ENCODE measurements at places on chromosomes 2 and 18. TPM values are rescaled to one million over a fixed set of nuclear protein-coding genes. Genes with fewer than 3 reads are reported as not detected.

GRCh38 chr2:229543176-229543873, 171.0 kb downstream of the DNER start:
- DNase-seq = no peak

Gene NYAP2
- total RNA-seq = under 0.01 TPM

- DNase-seq = no peak
Observed at GRCh38 chr2:158808426-158808825, 13.3 kb downstream of the DAPL1 start.

DNA sequence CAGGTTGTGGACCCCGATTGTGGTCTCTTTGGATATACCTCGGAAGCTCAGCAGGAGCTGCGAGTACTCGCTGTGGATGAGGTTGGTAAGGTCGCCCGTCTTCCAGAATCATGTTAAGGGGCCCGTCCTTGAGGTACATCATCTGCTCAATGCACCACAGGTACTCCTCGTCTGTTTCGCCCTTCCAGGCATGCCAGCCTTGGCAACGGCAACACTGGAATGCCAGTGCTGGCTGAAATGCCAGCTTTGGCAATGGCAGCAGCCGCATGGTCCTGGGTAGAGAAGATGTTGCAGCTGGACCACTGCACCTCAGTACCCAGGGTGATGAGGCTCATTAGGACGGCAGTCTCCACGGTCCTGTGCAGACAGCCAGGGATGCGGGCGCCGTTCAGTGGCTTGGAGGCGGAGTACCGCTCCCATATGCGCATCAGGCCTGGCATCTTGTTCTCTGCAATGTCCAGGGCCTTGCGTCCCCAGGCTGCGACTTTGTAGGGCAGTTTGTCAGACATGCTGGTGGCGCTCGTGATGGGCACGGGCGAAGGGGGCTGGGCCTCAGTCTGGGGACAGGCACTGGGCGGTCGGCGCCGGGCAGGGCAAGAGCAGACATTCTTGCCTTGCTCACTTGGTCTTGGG, 122.2 kb upstream of the NXPH2 start:
- no peak for DNase-seq

- DNase-seq = no peak
Observed at GRCh38 chr2:186485576-186485870, 537 bp upstream of the ZC3H15 start.

Gene LIMS3
- total RNA-seq = 0.27 TPM

DNA sequence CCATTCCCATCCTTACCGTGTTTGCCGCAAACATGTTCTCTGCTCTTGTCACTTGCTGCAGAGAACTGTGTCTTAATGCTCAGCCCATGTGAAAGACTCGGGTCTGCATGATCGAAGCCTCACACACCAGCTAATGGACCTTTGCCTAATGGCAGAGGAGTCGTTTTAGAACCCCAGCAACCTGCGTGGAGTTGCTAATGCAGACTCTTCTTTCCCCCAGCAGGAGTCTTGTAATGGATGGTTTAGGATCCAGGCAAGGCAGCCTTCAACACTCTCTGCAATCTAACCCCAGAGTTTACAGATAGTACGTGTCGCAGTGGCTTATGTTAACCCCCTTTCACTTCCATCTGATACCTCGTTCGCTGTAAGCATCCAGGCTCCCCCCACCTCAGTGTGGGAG, 316.4 kb downstream of the AGAP1 start:
- DNase-seq = no peak

Gene TMEM198
- total RNA-seq = 0.54 TPM

DNA sequence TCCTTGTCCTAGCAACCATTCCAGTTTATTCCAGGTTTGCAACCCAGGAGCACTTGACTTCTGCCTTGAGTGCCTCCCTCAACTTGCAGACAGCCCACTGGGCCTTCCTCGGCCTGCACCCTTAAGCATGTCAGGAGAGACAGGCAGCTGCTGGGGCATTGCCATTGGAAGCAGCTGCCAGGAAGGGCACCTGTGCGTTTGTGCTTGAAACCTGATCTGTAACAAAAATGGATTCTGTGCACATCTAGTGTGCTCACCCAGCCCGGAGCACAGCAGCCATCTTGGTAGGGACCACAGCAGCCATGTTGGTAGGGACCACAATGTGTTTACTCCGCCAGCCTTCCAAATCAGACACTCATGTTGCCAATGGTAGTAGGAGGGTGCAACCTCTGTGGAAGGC, 44.3 kb upstream of the GLI2 start:
- DNase-seq = no peak

Gene SFXN5
- 28.8 TPM for total RNA-seq

- no peak for DNase-seq
Observed at GRCh38 chr2:144983107-144983506, 463.2 kb upstream of the ZEB2 start.

DNA sequence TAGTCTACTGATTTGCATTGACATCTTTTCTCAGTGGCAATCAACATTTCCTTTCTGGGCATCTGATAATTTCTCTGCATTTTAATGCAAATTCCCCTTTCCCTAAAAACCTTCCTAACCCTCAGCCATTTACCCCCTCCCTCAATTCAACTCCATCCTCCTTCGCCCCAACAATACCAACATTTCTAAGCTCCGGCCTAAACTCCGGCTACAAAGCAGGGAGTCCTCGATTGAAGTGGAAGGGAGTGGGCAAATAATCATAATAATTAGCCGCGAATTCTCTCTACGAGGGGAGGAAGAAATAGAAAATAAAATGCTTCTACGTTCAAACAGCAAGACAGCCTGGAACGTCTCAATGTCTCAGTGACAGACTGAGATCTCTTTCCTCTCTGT, 4.6 kb downstream of the BCL11A start:
- no peak for DNase-seq

Gene CCDC74A
- total RNA-seq = 0.27 TPM

Gene CYP26B1
- 0.81 TPM for total RNA-seq

Gene OR6B3
- total RNA-seq = not detected

DNA sequence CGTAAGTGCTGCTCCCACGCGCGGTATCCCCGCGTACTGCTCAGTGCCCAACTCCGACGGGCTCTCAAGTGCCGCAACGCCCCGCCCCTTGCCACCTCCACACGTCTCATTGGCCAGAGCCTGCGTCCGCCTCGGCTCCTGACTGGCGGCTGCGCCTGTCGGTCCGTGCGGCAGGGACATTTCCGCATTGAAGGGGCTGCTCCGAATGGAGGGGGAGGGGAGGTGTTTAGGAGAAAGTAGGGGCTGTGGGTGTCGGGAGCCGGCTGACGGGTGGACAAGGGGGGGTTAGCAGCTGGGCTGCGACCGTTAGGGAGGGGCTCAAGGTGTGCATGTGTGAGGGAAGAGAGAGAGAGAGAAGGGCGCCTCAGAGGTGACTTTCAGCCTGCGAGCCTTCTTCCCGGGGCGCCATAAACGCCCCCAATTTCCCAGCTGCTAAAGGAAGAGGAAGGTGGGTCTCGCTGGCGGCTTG, 877 bp upstream of the UGP2 start:
- peak; percentile 98 for DNase-seq

Gene NEUROD1
- not detected for total RNA-seq

GRCh38 chr18:32319084-32319483, 129.2 kb downstream of the MEP1B start:
- DNase-seq = no peak

Data from hematopoietic multipotent progenitor cell (in vitro differentiated cells).